ENCODE measurements at places on chromosomes 4 and X.

GRCh38 chrX:66013194-66013816, 26.6 kb downstream of the VSIG4 start:
- DNase-seq, result no peak

GRCh38 chr4:147794787-147795413, 63.0 kb downstream of the ARHGAP10 start:
- DNase-seq, result no peak

- peak; percentile 47 for DNase-seq
Measured at GRCh38 chrX:19194285-19195242, 72.3 kb upstream of the ADGRG2 start.

- no peak for DNase-seq
Measured at GRCh38 chrX:10506781-10507180, 113.6 kb downstream of the MID1 start.

DNA sequence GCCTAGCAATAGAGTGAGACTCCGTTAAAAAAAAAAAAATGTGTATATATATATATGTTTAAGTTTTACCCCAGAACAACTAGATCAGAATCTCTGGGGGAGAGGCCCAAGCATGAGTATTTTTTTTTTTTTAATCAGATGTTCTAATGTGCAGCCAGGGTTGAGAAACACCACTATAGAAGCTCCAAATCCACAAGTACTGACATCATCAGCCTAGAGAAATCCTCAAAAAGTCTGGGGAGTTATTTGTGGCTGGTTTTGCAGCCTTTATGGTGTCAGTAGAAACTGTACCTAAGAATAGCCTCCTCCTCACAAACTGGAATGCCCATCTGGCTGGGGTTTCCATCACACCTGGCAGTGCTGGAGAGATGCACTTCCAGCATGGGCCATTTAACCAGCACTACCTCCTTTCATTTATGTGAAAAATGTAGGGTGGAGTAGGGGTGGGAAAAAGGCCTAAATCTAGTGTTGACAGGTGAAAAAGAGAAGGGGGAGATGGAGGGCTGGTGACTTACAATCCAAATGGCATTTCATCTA, 93.5 kb downstream of the CBLL2 start:
- no peak for DNase-seq

GRCh38 chrX:7134981-7135380, 12.5 kb upstream of the STS start:
- DNase-seq, result no peak

- no peak for DNase-seq
Measured at GRCh38 chr4:40552536-40552935, 77.1 kb downstream of the RBM47 start.

DNA sequence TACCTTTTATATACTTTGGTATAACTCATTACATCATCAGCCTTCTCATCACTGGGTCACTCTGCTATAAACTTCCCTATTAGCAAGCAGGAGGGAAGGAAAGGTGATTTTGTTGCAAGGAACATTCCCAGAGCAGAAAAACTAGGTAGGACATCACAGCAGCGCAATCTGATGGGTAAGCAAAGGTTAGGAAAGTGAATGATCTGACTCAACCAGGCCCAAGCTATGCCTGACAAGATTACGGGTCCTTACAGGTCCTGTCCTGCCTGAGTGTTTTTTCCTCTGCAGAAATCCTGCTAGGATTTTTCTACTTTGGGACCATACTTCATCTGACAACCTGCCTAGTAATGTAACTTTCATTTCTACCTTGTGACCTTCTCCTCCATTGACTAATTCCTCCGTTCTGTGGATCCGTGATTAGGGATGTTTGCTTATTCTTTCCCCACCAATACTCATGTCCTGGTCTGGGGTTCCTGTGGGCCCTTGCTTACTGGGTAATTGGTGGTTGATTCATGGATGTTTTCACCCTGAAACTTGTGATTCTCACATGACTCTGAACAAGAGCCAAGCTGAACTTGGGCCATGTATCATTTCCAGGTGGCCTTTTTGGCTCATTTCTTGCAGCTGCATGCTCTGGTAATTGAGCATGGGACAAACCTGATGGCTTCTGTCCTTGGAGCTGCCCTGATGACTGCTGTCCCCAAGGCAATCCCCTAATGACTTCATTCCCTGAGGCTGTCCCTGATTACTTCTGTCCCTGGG, 111.9 kb upstream of the KIT start:
- no peak for DNase-seq

Measured in GM12878 (cell line).